Activated CD4-positive, alpha-beta T cell treated with anti-CD3 and anti-CD28 coated beads, Interleukin-2, amount 50 U/mL, for 24 hours (primary cell): ENCODE measurements at places on chromosomes 2 and 18.

- no peak for DNase-seq
Measured at GRCh38 chr2:43221124-43221762, 5.2 kb downstream of the ZFP36L2 start.

GRCh38 chr2:205386109-205386508, 296.2 kb upstream of the NRP2 start:
- DNase-seq: no peak

DNA sequence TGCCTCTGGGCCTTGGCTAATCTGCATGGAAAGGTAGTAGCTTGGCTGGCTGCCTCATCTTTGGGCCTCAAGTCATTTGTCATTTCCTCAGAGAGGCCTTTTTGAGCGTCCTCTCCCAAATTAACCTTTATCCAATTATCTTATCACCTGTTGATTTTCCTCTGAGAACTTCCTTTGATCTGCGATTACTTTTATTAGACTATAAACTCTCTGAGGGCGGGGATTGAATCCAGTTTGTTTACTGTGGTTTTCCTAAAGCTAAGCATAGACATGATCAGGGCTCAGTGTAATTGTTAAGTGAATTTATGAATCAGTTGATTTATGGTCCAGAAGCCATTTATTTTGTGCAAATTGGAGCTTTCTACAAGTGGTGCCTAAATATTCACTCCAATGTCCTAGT, 7.5 kb downstream of the RPE start:
- DNase-seq: no peak

GRCh38 chr2:199405241-199405640, 52.5 kb downstream of the SATB2 start:
- DNase-seq: no peak

DNA sequence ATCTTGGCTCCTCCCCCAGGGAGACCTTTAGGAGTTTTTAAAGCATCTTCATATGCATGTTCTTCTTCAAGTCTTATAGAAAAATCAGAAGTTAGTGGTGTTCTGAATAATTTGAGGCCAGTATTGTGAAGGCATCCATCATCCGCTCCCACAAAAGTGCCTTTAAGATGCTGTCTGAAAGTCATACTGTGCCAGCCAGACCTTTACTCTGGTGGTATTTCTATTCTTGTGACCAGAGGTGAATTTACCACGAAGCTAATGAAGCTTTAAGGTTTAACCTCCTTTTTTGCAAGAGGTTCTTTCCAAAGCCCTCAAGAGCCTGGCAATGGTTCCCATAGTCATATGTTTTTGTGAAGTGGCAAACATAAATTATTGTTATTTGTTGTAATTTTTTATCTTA, 54.3 kb downstream of the SLC40A1 start:
- no peak for DNase-seq

GRCh38 chr2:105789745-105790460, 45.2 kb downstream of the NCK2 start:
- no peak for DNase-seq

DNA sequence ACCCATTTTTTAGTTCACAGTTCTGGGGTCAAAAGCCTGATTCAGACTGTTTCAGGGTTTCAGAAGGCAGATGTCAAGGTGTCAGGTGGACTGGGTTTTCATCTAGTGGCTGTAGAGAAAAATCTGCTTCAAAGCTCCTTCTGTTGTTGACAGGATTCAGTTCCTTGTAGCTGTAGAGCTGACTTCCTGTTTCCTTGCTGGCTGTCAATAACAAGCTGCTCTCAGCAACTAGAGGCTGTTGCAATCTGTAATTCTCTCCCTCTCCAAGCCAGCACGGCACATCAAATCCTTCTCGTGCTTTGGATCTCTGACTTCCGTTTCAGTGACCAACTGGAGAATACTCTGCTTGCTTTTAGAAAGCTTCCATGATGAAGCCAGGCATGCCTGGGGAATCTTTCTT, 179.4 kb downstream of the DOK6 start:
- no peak for DNase-seq

DNA sequence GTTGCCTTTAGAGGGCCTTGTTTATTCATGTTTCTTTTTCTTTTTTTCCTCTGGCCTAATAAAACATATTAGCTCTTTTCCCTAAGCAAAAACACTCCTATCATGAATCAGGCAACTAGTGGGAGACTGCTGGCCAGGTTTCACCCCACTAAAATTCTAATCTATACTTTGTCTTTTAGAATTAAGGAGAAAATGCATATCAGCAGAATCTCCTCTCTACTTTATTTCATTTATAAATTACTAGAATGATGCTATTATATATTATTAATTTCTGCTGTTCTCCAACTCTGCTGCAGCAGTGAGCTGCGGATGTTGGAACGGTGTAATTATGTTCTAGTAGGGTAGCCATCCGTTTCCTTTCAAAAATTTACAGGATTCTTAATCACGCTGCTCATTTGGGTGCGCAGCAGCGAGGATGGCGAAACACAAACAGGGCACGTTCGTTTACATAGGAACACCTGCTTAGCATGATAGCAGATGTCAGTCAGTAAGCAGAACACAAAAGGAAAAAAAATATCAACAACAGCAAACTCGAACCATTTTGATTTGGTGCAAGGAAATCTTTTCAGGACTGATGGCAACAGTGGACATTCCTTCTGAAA, 30.5 kb downstream of the ZEB2 start:
- no peak for DNase-seq

DNA sequence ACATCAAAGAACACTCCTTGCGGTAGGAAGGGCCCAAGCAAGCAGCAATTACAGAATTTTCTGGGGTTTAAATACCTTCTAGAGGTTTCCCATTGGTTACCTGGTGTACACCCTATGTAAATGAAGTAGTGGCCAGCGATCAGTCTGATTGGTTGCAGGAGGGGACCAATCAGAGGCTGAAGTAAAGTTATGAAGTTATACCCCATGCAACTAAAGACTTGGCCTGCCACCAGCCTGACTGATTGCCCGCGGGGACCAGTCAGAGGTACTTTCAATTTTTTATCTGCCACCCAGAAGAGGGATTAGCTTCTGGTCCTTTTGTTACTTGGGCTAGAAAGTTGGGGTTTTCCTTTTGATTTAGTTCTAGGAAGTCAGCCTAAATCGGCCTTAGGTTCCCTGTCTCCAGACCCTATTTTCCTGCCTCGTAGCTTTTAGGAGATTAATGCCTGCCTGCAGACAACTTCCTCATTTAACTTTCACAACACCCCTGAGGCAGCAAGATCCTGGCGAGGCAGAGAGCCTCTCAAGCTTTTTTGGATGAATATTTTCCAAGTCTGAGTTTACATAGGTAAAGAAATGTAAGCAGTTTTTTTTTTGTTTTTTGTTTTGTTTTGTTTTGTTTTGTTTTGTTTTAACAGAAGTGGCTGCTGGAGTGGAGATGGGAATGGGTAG, 1.5 kb upstream of the DGUOK start:
- DNase-seq: no peak

DNA sequence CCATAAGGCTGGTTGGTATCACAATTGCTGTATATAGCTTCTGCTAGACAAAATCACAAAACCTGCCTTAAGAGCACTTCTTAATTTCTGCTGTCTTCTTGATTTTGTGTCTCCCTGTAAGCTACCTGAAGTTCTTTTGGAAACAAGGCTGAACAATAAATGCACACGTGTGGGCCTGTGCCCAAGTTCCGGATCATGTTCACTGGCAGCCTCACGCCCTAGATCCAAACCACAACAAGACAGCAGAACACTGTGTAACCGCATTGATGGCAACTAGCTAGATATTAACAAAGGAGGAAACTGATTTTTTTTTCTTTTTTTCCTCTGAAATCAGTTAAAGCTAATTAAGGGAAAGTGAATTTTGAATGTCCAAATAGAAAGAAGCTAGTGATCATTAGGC, 81.5 kb upstream of the LYPD6B start:
- no peak for DNase-seq

DNA sequence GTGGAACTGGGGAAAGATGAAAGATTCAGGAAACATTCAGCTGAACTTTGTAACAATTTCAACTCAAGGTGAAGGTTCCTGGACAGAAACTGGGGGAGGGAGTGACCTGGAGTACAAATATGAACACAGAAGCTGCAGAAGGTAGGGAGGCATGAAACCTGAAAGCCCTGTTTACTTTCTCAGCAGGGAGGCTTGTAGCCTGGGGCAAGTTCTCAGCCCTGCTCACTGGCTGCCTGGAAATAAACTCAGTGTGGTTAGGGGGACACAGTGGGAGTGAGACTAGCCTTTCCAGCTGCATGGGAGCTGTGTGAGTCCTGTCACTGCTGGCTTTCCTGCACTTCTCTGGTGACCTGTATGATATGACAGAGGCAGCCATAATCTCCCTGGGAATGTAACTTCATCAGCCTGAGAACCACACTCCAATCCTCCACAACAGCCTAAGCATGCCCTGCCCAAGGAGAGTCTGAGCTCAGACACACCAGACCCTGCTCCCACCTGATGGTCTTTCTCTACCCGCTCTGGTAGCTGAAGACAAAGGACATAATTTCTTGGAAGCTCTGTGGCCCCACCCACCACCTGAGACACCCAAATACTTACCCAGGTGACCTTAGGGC, 77.0 kb downstream of the ZSWIM2 start:
- no peak for DNase-seq

DNA sequence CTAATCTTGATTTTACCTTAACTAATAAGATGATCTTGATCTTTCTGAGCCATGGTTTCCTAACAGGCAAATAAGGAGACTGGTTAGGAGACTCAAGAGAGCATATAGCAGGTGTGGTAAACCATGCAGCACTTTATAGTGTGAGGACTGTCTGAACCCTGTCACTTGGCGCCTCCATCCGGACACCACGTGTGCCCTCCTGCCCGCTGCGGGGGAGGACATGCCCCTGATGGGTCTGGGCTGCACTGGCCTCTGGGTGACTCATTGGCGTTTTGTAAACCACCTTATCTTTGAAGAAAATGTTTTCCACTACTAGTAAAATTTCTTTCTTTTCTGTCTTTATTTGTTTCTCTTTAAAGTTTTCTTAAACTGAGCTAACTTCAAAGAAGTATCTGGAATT, 131.1 kb downstream of the FMNL2 start:
- DNase-seq: no peak

- no peak for DNase-seq
Measured at GRCh38 chr2:63023444-63023843, 27.2 kb upstream of the OTX1 start.

GRCh38 chr2:235546436-235546835, 52.6 kb downstream of the AGAP1 start:
- no peak for DNase-seq

GRCh38 chr2:61969376-61969775, 63.9 kb downstream of the COMMD1 start:
- DNase-seq: no peak

DNA sequence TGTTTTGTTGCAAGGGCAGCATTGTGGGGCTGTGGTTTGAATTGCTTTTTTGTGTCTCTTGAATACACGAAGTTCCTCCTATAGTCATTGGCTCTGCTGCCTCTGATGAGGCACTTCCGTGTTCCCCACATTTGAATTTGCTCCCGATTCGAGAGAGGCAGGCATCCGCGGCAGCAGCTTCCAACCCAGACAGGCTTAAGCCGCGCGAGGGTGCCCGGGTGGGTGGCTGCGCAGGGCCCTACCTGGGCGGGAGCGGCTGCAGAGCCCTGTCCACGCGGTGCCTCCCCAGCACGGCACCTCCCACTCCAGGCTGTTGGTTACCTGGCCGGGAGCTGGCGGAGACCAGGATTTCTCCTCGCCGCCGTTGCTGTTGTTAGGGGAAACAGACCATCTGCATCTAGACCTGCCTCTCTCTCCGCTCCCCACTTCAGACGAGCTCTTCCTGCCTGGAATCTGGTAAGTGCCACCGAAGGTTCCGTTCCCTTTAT, 151.3 kb downstream of the NEDD4L start:
- no peak for DNase-seq

DNA sequence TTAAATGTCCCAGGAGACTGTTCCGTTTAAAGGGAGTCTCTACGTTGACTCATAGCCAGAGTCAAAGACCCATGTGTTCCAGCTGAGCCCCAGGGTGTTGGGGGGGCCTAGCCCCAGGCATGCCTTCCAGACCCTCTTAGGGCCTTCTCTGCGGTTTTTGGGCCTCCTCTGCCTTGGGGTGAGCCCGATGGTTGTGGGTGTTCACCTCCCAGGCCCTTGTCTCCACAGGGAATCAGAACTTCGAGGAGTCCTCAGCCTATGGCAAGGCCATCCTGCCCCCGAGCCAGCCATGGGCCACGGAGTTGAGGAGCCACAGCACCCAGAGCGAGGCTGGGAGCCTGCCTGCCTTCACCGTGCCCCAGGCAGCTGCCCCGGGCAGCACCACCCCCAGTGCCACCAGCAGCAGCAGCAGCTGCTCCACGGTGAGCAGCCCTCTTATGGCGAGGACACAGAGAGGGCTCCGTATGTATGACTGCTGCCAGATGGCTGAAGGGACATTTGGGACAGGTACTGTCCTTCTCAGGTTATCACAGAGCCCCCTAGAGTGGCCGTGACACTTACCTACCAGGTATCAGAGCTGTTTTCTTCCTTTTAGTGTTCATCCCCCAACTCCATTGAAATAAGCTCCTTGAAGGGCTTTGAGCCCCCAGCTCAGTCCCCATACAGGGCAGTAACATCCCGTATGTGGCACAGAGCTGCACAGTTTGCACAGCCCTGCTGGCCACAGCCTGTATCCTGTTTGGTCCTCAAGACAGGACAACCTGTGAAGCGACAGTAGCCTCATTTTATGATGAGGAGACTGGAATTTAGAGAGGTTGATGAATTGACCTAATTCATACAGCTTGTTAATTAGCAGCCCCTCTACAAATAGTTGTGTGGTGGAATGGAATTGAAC, 80.7 kb downstream of the EPAS1 start:
- DNase-seq: no peak

DNA sequence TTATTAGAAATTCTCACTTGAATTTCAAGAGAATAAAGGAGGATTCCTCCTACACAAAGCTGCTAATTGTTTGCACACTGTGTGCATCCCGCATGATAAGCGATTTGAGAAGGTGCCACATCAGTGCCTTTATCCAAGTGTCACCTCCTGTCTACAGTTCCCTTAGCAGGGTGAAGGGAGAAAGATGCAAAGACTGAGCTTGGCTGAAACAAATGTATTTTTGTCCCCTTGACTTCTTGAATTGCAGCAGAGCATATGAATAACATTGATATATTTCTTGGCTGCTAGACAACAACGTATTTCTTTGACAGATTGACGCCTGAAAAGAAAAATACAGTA, 255.1 kb downstream of the NEDD4L start:
- no peak for DNase-seq

DNA sequence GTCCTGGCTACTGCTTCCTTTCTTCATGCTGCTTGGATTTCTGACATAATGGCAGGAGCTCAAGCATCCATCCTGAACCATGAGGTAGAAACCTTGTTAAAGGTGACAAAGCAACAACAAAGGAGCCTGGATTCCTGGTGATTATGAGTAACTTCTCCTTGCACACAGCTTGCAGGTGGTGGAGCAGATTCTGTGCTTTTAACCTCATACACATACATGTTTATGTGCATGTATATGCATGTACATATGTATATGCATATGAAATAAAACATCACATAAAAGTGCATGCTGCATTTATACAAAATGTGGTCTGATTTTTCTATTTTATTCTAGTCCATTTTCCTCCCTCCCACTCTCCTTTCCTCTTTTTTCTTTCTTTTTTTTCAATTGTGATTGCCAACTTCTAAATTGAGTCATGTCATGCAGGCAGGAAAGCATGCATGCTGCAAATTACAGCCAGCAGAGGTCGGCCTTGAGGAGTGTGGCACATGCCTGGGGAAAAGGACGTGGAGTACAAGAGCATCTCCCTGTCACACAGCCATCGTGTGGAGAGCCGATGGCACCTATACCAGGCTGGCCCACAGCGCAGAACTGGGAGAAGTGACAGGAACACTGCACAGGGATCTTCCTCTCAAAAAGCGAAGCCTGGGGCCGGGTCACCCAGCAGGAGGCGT, 17.9 kb downstream of the LCT start:
- no peak for DNase-seq
